ENCODE measurements at places on chromosomes 2 and 18.

- DNase-seq: no peak
Measured at GRCh38 chr2:17550907-17551306, 10.4 kb downstream of the VSNL1 start.

DNA sequence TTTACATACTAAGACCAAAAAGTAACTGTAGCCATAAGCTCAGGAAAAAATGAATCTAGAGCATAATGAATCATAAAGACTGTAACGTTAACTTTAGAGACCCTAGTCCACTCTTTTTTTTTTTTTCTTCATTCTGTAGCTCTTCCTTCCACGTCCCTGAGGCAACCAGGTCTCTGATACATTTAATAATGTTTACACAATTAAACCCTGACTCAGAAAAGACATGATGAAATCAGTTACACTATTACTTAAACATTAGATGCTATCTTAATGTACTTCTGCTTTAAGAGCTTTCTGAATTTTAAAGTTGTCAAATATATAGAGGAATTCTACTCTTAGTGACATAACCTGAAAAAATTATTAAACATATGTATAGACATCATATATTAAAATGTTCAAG lies 1121.5 kb upstream of the DDX18 start:
- DNase-seq: no peak

GRCh38 chr2:224997802-224998201 lies 44.5 kb downstream of the DOCK10 start:
- no peak for DNase-seq

DNA sequence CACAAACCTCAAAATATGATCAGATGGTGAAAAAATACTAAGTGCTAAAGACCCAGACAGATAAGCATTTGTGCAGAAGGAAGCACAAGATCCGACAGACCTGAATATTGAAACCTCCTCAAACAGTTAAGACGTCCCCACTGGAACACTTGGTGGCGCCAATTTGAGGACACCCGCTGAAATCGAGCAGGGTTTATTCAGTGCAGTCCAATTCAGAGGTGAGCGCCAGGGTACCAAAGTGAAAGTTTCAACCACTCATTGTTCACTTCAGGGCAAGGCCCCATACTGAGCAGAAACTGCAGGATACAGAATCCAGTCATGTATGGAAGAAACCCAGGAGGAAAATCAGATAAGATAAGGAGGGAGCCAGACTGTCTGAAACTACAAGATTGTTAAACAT lies 417.6 kb downstream of the LRRTM4 start:
- DNase-seq: no peak

- no peak for DNase-seq
Measured at GRCh38 chr2:17302281-17302680, 216.0 kb downstream of the RAD51AP2 start.

DNA sequence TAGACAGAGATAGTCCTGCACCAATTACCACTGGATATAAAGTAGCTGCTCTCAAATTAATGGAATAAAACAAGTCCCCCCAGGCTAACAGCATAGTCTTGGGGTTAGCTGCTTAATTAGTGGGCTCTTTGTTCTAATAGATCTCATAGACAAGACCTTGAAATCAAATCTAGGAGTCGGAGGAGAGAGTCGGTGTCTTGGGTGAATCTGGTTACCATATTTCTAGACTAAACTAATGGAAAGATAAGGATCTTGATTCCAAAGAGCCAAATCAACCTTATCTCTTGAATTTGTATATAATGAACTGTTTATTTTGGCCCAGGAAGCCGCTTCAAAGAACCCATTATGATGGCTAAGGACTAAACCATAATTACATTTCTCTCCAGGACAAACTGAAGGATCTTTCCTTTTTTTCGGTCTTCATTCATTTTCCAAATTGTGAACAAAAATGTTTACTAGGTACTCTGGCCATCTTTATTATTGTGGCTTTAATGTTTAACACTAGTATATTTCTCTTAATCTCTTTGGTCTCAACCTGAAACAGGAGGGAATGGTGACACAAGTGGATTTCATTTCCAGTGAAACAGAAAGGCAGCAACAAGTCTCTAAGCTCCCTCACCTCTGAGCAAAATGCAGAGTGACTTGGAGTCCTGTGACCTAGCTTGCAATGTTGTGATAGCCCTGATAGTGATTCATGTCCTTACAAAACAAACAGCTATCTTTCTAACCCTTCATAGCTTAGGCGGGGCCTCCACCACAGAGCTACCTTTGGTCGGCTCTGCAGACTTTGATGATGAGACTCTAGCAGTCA lies 137.9 kb upstream of the PARD3B start:
- DNase-seq: no peak

- DNase-seq: no peak
Measured at GRCh38 chr18:63783394-63783793, 8.2 kb downstream of the SERPINB7 start.

- no peak for DNase-seq
Measured at GRCh38 chr2:5725794-5726463, 33.7 kb downstream of the SOX11 start.

DNA sequence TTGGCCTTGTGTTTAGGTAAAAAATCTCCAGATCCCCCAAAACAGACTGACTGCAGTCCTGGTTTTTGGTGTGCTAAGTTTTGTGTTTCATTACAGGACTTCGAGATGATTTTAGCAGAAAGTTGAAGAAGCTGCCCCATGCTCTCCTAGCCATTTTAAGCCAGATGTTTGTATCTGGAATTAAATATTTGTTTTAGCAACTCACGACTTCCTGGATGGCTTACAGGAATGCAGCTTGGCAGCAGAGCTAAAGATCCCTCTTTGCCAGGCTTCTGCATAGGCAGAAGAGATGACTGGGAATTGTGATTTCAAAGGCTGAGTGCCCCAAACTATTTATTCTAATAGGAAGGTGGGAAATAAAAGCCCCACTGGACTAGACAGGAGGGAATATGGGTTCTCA lies 31.1 kb downstream of the ONECUT2 start:
- no peak for DNase-seq

DNA sequence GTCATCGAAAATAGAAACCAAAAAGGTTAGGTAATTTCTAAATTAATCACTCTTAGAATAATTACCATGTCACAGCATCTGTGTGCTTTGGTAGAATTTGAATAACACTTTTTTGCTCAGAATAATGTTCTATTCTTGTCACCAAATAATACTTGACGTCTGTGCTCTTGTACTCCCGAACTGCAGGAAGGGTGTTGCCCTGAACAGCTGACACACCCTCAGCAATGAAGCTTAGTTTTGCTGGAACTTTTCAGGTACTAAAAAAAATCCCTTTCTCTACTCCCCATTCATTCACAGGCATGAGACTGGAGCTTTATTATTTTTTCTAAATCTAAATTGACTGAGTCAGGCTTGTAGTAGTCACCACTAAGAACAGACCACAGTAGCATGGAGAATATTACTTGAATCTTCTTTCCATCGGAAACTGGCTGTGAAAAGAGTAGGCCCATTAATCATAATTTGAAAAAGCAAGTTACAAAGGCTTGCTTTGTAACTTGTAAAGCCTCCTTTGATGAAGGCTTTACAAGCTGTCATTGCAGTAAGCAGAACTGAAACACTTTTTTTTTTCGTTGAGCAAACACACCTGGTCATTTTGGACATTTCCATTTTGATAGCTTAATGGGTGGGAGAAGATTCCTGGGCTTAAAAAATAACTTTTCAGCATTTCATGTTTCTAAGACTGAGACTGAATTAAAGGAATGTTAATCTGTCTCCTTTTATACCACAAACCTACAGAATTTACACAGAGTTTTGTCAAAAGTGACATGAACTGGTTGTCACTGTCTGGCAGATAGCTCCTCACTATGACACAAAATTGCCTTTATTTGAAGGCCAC lies 70.3 kb upstream of the PELI1 start:
- DNase-seq: peak; percentile 25

GRCh38 chr18:23357996-23358594 lies 95.0 kb upstream of the RIOK3 start:
- DNase-seq: no peak

- DNase-seq: no peak
Measured at GRCh38 chr18:31269566-31269965, 48.4 kb upstream of the DSG1 start.

DNA sequence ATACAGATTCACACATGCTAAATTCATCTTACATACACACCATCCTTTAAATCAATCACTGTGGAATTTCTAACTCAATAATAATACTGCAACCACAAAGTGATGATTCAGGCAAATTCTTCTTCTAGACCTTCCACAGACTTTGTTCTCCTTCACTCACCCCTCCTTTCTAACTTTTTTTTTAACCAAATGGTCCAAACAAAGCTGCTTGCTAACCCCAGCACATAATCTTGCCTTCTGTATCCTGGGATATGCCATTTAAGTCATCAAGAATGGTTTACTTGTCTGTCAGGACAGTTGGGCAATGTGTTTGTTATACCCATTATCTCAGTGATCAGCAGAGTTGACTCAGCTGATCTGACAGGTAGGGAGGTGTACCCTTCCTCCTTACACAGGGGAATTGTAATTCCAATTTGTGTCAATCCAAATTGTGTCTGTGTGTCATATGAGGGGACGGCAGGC lies 10.0 kb downstream of the SLC40A1 start:
- DNase-seq: no peak

DNA sequence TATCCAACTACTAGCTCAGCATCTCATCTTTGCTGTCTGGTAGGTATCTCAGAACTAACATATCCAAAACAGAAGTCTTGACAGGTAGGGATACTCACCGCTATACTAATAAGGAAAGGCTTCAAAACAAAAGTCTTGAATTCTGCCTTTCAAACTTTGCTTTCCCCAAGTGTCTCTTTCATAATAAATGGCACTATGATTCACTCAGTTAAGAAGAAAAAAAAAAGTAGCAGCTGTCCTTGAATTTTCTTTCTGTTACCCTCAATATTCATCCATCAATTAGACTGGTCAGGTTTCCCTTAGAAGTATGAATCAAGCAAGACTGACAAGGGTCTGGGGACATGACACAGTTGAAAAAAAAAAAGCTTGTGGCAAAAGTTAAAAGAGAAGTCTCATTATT lies 175.1 kb downstream of the GULP1 start:
- DNase-seq: no peak

- no peak for DNase-seq
Measured at GRCh38 chr2:223626716-223627115, 24.6 kb upstream of the SCG2 start.

DNA sequence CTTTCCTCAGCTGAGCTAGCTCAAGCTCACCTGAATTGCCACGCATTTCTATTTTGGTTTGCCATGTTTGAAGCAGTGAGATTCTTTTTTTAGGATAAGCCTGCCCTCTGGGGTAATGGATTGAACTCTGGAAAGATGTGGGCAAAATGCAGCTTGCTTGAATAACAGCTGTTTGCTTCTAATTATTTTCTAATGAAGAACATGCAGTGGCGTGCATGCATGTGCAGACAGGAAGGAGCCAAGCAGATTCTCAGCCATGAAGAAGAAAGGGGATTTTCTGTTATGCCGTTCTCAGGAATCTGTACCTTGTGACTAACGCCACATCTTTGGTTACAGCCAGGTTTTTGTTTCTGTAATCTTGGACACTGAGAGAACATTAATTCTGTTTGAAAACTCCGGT lies 171.2 kb downstream of the ANTXR1 start:
- no peak for DNase-seq

DNA sequence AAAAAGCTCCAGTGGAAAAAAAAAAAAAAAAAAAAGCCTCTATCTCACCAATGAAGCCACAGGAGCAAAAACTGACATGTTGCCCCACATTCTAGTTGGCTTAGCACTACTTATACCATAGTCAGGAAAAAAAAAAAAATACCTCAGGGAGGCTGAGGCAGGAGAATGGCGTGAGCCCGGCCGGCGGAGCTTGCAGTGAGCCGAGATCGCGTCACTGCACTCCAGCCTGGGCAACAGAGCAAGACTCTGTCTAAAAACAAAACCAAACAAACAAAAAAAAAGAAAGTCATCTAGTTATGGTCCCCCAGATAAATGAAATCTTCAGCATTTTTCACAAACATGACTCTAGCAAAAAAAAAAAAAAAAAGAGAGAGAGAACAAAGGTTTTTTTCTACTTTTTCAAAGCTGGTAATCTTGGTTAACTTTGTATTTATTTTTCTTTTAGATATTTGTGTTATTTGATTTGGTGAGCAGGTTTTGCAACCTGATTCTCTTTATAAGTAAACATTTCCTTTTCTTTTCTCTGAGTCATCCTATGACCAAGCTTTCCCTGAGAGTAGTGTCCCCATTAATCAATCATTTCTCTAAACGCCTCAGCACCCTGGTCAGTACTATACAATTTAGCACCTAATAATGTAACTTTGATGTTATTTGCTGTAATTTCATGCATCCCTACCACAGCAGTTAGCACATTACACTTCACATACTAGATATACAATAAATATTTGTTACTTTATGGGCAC lies 273.7 kb upstream of the PIK3C3 start:
- no peak for DNase-seq

DNA sequence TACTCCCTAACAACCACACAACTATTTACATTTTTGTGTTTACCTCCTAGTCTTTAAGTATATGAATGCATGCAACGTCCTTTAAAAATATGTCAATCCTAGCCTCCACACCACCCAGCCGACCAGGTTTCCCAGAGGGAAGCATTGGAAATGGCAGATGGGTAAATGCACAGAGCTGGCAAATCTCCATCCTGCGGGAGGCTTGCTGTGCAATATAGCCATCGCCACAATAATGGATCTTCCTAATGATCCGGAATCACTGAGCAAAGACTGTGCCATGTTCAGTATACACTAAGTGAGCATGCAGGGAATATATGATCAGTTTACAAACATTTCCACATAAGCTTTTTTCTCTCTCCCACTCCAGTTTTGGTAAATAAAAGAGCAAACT lies 131.8 kb downstream of the NEDD4L start:
- DNase-seq: no peak

DNA sequence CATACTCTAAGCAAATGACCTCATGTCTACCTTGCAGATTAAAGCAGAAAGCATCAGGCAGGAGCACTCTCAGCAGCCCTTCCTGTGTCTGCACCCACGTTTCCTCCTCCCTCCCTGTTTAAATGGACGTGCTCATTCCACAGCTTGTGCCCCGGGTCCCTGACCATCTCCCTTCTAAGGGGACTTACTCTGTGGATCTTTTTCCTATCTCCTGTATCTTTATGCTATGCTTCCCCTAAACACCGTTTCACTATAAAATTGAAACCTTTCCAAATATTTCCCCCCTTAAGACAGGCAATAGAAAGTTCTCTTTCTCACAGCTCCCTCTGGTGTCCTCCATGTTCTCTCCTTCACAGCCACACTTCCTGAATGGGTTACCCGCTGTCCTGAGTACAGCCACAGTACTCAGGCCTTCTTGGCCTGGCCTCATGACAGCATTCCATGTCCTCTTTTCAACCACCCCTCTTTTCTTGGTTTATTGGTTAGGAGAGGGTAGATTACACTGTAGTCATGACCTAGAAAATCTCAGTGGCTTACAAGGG lies 41.1 kb downstream of the TMEM185B start:
- DNase-seq: no peak

All from stimulated activated naive CD4-positive, alpha-beta T cell treated with Interleukin-2 at 50 U/mL for 16 hours (primary cell).